ENCODE measurements at places on chromosomes 5 and 9.

DNA sequence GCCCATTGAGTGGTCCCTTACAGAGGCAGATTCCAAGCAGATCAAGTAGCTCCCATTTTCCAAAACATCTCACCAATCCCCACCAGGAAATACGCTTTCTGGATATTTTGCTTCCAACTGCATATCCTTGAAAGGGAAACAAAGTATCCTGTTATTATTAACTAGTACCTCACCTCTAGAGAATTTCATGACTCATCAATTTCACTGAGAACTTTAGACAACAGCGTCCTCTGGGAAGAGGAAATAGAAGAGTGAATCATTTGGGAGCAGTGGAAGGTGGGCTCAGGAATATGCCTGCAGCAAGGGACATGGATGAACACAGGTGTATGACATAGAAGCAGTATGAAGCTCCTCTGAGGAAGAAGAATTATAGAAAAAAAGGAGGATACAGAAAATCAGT is 186.7 kb downstream of the MARCHF11 start:
- DNase-seq, result no peak

- no peak for DNase-seq
Measured at GRCh38 chr5:41832430-41832829, 37.8 kb downstream of the OXCT1 start.

GRCh38 chr5:108196276-108196675 is 185.6 kb downstream of the FBXL17 start:
- DNase-seq, result no peak

- no peak for DNase-seq
Measured at GRCh38 chr5:22577711-22578110, 275.4 kb downstream of the CDH12 start.

DNA sequence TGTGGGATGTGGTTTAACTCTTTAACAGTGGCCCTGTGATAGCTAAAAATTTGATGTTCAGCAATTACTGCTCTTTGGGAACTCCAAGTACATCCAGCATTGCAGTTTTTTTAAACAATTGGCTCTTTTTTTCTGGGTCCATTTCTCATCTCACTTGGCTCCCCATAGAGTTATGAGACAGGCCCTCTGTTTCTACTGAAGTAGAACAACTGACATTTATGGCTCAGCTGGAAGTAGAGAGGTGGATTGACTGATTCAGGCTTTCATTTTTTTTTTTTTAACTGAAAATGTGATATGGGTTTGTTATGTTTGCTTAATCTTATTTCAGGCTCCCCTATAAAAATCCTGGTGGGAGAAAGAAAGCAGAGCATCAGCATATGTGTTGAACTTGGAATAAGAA is 96.6 kb upstream of the CD180 start:
- no peak for DNase-seq

GRCh38 chr5:110203661-110204060 is 513.9 kb downstream of the MAN2A1 start:
- DNase-seq, result no peak

GRCh38 chr5:36494028-36494427 is 112.4 kb upstream of the SLC1A3 start:
- no peak for DNase-seq

- DNase-seq, result no peak
Measured at GRCh38 chr9:93057042-93057702, 1.3 kb upstream of the SUSD3 start.

Data from T-helper 2 cell (primary cell).